ENCODE measurements at places on chromosomes 7 and 10.

DNA sequence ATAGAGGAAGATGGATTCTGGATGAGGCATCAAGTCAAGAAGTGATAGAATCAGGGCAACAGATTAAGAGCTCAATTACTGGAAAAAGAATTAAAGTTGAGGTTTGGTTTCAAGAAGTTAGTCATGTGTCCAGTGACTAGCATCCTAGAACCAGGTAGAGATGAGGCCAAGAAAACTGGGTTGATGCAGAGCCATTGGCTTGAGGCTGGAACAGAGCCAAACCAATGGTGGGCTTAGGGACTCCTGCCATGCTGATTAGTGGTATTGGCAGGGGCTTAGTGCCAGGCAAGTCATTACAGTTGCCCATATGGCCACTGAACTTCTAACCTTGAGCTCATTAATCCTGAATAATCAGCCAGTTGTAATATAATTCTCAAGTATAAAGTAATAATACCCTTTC, 18.5 kb downstream of the ZNF277 start:
- no peak for DNase-seq

DNA sequence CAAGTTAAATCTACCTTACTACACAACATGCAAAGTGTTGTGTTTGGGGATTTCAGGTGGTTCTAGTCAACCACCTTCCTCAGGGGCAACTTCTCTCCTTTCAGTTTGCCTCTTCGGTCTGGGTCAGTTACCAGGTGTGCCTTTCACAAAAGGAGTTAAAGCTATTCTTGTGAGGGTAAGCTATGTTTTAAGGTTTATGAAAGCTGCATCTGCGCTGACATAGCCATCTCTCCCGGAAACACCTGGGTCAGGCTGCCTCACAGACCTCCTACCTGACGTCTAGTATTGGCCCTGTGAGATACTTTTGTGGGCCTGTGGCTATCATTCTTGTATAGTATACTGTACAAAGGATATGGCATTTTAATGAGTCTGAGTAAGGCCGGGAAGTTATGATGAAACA, 67.7 kb upstream of the ITGA8 start:
- DNase-seq = no peak

DNA sequence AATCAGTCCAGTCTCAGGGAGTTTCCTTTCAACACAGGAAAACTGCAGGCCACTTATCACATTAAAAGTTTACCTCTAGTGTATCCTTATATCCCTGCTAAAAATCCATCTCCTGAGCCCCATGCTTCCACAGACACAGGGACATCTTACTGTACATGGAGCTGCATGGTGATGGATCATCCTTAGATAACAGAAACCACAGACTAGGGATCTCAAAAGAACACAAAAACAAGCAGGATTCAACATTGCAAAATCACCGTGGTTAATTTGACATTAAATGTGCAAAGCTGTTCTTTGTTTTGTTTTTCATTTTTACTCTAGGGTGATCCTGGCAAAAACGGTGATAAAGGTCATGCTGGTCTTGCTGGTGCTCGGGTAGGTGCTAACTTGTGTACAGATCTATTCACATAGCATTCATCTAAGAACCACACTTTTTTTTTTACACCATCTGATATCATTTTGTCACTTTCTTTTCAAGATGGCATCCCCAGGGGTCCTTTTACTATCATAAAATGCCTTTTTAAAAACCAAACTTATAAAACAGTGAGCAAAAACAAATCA, 18.1 kb downstream of the COL1A2 start:
- no peak for DNase-seq

DNA sequence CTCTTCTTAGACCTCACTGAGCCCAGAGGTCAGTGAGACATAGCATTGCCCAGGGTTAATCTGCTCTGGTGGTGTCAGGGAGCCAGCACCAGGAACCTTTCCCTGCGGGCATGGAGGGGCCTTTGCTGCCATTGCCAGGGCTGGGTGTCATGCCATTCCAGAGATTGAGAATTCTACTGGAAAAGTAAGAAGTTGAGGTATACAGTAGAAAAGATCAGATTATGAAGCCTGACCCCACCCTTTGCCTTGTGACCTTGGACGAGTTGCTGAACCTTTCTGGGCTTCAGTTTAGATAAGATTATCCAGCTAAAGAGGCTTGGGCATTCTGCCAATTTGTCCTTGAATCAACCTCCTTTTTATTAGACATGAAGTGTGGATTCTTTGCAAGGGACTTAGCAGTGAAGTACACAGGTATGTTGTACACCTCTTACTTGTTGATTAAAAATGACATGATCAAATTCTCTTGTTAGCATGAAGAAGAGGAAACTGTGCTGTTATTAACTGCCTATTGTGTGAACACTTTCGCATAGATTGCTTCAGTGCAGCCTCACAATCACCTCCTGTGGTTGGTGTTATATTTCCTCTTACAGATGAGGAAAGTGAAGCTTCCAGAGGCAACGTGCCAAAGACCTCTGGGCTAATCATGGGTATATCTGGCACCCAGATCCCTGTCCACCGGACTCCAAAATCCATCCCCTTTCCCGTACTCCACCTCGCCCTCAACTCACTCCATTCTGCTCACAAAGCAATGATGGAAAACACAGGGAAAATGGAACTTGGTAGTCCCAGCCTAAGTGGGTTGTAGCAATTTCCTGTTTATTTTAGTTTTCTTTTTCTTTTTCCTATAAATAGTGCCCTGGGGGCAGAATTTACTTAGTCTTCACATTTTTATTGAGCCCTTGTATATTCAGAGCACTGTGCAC, 151.3 kb downstream of the CAMK1D start:
- DNase-seq = no peak

- no peak for DNase-seq
Measured at GRCh38 chr7:78530351-78530750, 731.8 kb downstream of the PHTF2 start.

DNA sequence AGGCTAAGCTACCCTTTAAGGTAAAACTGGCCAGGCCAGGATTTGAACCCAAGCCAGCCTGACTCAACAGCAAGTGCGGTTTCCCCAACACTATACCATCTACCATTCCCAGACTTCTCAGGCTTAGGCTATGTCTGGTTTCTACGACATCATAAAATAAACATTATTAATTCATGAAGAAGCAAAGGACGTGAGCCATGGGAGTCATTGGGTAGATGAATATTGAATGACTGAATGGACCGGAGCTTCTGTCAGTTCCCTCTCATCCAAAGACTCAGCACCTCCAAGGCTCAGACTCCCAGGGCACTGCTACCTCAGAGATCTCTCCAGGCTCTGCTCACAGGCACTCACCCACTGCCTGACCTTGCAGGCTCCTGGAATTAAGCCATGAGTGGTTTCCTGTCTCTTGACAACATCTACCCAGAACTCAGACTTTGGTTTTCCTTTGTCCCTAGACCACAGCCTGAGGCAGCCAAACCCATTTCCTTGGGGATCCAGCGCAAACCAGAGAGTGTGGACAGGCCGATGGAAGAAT, 64.6 kb upstream of the STEAP1B start:
- no peak for DNase-seq

DNA sequence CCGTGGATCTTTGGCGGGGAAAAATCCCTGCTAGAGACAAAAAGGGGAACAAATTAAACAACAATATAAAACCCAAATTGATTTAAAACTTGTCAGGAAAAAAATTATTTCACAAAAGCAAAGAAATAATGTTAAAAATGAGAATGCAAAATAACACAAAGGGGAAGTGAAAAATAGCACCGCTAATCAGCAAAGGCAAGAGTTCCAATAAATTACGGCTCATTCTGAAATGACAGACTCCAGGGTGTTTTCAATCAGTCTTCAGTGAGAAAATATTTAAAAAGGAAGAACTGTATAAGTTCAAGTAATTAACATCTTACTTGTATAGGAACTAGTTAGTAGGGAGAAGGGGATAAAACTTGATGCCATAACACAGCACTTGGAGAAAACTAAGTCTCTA, 336.8 kb downstream of the LRRTM3 start:
- no peak for DNase-seq

DNA sequence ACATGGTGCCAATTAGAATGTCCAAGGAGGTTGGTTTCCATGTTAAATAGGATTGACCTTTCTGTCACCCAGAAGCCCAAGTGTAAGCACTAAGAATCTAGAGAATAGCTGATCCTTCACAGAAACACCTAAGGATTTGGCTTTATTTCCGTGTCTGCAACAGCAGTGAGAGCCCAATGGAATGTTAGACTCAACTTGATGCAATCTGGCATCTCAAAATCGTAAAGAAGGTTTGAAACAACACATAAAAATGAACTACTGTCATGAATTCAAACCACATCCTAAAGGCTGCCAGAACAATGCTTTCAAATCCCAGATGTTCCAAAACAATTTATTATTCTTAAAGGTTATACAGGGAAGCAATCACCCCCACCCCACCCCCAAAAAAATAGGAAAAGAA, 18.6 kb downstream of the PPP1R3C start:
- no peak for DNase-seq

- DNase-seq = no peak
Measured at GRCh38 chr7:141442781-141443180, 108.4 kb upstream of the AGK start.

- no peak for DNase-seq
Measured at GRCh38 chr7:42192851-42193461, 44.1 kb downstream of the GLI3 start.

All from T-helper 2 cell (primary cell).